ENCODE measurements at places on chromosomes 1 and 21.

DNA sequence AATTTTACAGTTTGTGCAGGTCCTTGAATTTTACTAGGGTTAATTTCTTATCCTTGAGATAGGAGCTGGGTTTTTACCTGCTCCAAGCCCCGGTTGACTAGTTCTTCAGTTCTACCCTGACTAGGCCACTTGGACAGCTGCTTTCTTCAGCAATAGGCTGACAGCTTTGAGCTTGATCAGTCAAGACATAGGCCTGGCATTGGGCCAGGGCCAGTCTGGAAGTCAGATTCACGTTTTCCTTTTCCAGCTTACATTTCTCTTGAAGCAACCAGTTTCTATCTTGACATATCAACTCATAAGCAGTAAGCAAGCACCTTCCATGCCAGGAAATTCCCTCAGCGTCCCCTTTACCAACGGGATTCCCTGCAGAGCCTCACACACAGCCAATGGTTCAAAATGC lies 63.7 kb upstream of the AJAP1 start:
- DNase-seq, result no peak

- DNase-seq, result no peak
Measured at GRCh38 chr1:85371021-85371420, 93.9 kb downstream of the DDAH1 start.

DNA sequence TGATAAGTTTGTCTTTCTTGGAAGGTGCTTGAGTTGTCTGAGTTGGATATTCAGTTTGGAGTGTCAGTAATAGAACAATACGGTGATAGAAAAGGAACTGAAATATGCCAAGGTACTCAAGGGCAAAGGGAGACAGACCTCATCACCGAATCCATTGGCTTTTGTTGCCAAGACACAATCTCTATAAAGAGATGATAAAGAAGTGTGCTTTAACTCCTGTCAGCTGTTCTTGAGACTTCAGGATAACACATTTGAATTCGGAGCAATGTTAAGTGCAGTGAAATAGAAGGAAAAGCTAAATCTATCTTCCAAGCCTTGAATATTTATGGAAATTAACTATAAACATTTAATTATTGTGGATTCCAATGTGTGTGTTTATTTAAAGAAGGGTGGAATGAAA lies 194.7 kb downstream of the DISC1 start:
- DNase-seq, result no peak

- DNase-seq, result no peak
Measured at GRCh38 chr1:226454349-226454748, 46.5 kb upstream of the PARP1 start.

DNA sequence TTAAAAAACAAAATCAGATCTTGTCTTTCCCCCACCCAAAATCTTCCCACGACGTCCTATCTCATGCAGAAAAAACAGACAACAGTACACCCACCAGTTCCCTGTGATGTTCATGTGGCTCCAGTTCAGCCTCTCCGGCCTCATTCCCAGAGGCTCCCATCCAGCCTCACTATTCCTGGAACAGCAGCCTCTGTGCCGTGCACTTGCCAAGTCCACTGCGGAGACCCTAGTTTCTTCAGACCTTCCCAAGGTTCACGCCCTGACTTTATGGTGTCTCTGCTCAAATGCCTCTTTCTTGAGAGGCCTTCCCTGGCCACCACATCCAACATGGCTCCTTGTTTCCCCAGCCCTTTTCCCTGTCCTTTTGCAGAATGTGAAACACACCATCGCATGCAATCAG lies 106.3 kb upstream of the BACE2 start:
- no peak for DNase-seq

DNA sequence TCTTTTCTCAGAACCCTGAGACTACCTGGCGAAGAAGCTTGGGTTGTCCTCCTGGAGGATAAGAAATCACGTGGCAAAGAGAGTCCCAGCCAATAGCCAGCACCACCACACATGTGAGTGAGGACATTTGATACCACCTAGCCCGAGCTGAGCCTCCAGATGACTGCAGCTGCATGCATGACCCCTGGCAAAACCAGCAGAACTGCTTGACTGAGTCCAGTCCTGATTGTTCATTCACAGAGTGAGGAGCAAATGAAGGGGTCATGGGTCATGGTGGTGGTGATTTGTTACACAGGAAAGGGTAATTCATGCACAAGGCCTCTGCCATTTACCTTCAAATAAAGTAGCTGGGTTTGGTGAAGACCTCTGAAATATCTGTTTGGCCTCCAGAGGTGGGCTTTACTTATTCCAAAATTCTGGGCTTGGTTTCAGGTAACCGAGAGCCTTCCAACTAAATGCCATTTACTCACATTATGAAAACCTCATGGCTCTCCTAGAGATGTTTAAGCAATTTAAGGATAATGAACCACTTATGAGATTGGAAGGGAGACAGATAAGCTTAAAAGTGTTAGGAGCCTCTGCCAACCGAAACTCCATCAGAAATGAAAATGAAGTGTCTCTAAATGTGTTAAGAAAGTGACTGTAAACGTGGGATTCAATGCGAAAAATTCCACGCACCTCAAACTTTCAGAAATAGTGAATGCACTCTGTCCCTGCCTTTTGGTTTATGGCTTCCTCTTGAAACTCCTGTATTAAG lies 163.3 kb downstream of the SLC35F3 start:
- no peak for DNase-seq

DNA sequence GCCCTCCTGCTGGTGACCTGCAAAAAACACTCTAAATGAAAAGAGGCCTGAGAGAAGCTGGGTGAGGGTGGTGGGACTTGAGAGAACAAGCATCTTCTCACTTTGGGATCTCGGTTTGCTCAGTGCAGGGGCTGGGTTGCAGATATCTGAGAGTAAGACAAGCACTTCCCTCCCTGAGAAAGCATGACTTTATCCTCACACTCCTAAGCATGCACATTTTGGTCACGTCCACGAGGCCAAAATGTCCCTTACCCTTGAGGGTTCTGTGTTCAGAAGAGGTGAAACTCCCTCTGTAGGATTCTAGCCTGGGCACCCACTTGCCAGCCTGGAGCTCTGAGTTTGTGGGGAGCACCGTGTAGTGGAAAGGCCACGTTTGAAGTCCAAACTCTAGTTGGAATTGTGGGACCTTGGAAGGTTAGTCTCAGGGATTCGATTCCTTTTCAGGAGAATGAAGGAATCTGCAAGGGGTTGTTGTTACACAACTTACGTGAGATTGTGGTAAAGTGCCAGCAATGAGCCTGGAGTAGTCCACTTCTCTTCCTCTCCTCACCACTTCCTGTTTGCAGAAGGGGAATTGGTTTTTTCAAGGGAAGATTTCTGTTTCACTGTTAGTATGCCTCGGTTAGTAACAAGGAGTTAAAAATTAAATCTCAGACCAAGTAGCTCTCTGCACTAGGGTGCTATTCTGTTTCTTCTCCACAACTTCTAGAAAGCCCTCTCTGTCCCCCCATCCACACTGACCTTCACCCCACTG lies 3.0 kb downstream of the FCAMR start:
- no peak for DNase-seq

GRCh38 chr1:208461680-208462079 lies 217.5 kb upstream of the PLXNA2 start:
- DNase-seq, result no peak

GRCh38 chr1:67668660-67669059 lies 16.3 kb upstream of the GADD45A start:
- DNase-seq, result no peak

DNA sequence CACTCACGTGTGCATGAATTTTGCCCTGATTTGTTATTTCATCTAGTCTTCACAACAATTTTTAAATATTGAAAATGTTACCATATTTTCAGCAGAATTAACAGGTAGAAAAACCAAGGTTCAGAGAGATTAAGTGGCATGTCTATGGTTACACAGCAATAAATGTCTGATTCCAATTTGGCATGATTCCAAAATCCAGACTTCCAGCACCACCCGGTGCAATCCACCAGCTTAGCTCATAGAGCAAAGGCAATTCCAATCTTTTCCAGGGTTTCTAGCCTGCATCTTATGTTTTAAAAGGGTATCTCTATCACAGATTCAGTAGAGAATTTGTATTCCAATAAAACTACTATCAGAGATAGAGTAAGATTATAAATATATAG lies 161.8 kb downstream of the TPR start:
- no peak for DNase-seq

- DNase-seq, result no peak
Measured at GRCh38 chr21:29419422-29419821, 120.7 kb downstream of the BACH1 start.

GRCh38 chr1:111274653-111275052 lies 16.0 kb upstream of the CHIA start:
- no peak for DNase-seq

DNA sequence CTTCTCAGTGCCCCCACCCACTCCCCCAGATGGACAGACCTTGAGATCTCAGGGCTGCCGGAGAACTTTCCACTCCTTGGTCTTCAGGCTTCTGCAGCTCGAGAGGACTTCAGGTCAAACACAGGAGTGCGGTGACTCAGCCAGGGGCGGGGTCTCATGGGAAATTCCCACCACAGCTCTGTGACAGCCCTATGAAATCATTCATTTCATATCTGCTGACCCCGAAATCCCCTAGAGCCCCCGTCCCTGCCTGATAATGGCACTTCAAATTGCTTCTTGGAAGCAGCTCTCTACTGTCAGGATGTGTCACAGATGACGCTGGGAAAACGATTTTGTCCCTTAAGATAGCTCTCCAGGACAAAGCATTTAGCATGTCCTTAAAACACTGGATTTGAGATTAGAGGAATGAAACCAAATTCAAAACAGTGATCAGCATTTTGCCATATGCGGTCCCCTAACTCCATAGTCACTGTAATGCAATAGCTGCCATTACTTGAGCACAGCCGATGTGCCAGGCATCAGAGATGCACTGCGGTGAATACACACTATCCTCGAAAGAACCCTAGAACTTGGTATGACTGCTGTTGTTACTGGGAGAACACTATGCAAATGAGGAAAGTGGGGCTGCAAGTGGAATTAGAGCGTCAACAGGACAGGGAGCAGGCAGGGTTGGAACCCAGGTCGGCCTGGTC lies at the start of gene TNFRSF9:
TNFRSF9 (minus strand) TSS at position 95 of the 692 bp plus-strand sequence. CDS start 845 bp downstream, outside the sequence.
- no peak for DNase-seq

DNA sequence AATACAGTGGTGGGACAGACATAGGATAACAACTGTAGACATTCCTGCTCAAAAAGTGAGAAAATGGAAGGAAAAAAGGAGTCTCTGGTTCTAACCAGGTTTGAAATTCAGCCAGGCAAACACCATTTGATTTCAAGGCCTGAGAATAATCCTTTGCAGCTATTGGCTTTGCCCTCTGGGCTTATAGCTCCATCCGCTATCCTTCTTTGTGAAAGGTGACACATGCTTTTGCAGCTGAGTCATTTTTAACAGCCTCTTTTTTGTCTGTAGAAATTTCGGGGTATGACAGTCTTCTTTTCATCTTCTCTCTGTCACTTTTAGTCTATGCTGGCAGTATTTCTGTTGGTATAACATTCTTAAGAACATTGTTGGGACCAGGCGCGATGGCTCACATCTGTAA lies 16.2 kb downstream of the SDHC start:
- no peak for DNase-seq

GRCh38 chr1:40820911-40821693 lies 37.5 kb downstream of the KCNQ4 start:
- no peak for DNase-seq

- no peak for DNase-seq
Measured at GRCh38 chr21:45109831-45110492, 35.6 kb downstream of the ADARB1 start.

GRCh38 chr21:8993284-8993942 lies 1528.0 kb upstream of the TPTE start:
- DNase-seq, result no peak

DNA sequence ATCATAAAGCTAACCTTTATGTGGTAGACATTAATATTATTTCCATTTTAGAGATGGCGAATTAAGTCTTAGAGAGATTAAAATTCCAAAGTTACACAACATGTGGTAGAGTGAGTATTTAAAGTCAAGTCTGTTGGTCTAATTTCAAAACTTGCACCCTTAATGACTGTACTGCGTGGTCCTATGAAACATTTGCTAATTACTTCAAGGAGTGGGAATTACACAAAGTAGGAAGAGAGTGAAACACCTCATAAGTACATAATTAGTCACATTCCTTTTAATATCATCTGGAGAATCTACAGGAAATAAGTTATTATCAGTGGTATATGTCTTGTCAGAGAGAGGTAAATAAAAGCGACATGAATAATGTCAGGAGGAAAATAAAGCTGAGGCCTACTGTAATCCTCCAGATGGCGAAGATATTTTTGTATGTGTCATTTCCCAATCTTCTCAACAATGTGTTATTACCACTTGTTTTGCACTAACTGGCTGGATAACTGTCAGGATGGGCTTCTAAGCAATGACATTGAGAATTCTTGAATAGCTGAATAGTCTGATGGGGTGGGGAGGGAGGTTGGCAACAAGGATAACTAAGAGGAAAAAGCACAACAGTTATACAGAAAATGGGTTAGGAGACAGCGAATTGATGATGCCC lies 95.5 kb downstream of the TNFSF18 start:
- peak; percentile 90 for DNase-seq

GRCh38 chr1:38127428-38127827 lies 80.8 kb upstream of the POU3F1 start:
- DNase-seq, result no peak

DNA sequence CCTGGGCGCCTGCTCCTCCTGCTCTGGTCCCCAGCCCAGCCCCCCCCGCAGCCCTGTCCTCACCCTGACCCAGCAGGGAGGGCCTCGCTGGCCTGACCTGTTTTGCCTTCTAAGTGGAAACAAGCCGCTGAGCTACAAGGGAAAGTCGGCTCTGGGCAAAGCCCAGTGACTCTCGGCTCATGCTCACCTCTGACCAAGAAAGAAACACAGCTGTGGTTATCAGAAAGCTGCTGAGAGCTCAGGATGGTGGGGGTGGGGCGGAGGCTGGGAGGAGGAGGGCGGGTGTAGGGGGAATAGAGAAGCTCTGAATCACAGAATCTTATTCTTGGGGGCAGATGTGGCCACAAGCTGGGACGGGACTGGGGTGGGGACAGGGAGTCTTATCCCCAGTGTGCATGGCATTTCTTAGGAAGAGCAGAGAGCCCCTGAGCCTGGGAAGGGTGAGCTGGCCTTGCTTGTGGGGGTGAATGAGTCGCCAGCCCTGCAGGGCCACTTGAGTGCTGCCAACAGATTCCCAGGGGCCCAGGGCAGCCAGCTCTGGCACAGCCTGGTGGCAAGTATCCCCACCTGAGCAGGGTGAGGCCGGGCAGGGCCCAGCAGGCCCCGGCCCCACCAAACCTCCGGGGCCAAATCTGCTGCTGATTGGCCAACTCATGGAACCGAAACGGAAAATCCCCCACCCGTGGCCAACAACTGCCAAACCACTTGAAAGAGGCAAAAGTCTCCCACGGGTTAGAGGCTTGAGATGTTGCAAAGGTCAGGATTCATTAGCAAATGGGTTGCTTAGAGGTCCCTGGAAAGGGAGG lies 120.6 kb downstream of the SPSB1 start:
- peak; percentile 59 for DNase-seq

DNA sequence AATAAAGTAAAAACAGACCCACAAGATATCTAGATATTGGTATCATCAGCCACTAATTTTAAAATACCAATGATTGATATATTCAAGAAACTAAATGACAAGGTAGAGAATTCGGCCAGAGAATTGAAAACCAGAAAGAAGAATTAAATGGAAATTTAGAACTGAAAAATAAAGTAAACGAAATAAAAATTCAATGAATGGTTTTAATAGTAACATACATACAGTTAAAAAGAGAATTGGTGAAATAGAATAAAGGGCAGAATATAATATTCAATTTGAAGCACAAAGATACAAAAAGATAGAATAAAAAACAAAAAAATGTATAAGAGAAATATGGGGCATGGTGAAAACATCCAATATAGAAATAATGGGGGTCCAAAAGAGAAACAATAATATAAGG lies 64.0 kb upstream of the GUCA2B start:
- DNase-seq, result no peak
